ENCODE measurements at places on chromosomes 12 and 14.
A peak's percentile ranks its signal among the peaks of the same experiment; 100 is the strongest.

DNA sequence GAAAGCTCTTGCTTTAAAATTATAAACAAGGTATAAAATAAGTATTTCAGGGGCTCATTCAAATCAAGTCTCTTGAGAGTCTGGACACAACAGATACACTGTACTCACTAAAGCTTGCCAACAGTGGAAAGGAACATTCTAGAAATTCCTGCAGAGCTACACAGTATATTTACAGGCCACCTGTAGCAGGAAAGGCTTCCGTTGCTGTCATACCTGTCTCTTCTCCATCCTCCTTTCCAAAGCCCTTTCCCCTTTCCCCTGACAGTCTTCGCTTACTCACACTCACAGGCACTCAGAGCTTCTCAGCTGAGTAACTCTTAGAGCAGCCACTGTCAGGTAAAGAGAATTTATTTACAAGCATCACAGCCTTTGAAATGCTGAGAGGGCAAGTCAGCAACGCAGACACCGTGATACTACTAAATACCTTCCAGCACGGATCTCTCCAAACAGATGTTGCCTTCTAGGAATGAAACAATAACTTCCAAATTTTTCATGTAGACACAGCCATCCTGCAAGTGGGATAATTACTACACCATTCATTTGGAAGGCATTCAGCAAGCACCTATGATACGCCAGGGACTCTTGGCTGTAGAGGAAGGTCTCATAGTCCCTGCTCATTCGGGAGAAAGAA lies 167.9 kb downstream of the FOXN3 start:
- no peak for DNase-seq

- no peak for DNase-seq
Measured at GRCh38 chr14:22492622-22493542, 96.1 kb downstream of the DAD1 start.

GRCh38 chr12:21677622-21678277 lies 20.1 kb upstream of the LDHB start:
- DNase-seq, result no peak

- no peak for DNase-seq
Measured at GRCh38 chr12:388012-388411, 1.1 kb downstream of the KDM5A start.

GRCh38 chr12:24996102-24996797 lies 47.3 kb upstream of the BCAT1 start:
- DNase-seq, result no peak

GRCh38 chr14:34453226-34453625 lies 8.8 kb downstream of the SPTSSA start:
- DNase-seq, result no peak

- no peak for DNase-seq
Measured at GRCh38 chr12:100857971-100858370, 63.4 kb downstream of the ANO4 start.

DNA sequence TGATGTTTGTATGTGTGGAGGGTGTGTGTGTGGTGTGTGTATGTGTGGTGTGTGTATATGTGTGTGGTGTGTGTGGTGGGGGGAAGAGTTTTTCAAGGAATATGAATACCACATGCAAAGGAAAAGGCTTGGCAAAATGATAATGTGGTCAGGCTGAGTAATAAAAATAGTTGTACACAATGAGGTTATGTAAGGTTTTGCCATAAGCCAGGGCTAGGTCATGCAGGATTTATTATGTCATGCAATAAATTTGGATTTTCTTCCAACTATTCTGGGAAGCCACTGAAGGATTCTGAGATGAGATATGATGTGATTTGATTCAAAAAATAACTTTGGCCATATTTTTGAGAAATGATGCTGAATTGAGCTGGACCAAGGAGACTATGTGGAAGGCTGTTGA lies 1191.6 kb upstream of the SEL1L start:
- DNase-seq, result no peak

DNA sequence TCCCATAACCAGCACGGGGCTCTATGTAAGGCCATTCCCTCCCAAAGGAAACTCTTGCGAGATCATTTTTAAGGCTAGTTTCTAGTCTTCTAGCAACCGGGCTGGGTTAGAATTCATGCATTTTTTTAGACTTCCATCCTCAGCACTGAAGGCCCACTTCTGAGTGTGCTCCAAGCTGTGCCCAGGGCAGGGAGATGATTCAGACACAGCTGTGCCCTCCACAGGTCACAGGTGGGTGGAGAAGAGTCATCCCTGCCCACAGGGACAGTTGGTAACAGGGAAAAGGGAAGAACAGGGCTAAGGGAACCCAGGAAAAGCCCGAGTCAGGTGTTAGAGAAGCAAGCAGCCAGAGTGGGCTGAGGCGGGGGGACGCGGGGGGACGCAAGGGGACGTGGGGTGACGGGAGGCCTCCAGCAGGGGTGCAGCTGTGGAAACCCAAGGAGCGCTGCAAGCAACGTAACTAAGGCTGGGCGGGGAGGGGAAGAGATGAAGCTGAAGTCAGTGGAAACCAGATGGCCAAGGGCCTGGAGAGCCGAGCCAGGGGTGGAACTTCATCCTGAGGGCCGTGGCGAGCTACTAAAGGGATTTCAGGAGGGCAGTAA lies 27.2 kb upstream of the PPP2R5C start:
- DNase-seq, result no peak

DNA sequence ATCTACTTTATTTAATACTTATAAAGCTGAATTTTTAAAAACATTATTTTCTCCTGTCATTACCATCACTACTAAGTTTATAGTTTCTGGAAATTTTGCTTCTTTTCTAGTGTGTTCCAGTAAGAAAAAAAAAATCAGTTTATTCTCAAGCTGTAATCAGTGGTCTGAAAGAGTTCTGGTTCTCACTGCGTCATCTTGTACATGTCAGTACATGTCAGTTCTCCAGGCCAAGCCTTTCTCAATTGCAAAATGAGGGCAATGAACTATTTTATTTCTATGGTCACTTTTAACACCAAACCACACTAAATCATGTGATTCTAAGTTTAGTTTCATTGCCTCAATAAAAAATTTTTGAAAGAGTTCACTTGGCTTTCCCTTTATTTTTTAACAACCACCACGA lies 468.9 kb upstream of the LRFN5 start:
- DNase-seq, result no peak

DNA sequence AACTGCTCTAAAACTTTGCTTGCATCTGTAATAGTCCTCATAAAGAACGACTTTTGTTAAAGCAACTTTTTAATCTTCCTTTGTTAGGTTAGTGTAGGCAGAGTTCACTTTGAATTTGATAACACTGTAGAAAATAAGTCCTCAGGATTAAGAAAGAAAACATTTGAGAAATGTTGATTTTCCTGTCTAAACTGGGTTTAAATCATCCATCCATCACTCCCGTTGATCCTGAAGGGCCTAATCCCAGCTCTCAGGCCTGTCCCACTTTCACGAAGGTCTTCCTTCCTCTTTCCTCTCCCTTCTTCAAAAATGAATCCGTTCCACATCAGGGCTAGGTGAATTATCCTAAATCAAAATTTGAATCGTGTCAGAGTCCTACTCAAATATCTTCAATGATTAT lies 36.9 kb downstream of the SLC2A14 start:
- DNase-seq, result no peak

DNA sequence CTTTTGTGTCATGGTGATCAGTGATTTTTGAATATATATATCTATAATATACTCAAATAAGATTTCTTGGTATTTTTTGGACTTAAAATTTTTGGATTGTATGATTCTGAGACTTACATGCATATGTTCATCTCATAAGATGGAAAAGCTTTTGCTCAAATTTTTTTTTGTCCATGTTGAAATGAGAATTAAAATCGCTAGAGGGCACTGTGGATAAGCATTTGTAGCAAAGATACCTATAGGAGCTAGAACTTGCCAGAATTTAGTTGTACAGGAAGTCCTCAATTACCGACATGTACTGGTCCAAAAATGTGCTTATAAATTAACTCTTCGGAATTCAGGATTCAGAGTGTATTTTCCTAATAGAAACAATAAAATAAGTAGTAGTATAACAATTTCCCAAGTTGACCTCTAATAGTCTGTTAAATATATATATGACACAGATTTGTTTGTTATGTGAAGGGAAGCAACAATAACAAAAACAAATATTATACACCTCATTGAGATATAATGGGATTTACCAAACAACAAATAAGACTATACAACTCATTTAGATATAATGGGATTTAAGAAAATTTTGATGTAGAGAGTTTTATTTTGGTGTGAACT lies 179.6 kb downstream of the TMEM117 start:
- DNase-seq, result peak; percentile 51

DNA sequence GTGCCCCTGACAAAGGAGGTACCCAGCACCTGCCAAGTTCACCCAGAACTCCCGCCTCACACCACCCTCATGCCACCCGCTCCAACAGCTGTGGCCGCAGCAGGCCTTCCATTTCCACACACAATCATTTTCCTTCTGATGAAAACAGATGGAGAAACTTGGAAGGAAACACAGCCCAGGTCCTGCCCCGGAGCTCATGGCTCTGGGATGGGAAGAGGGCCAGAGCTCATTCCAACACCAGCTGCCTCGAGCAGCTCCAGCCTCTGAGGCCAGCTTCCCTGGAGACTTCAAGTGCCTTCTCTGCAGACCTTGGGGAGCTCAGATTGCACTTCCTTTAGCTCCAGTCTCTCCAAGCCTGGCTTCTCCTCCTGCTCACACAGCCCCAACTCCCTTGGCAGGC lies 55.1 kb upstream of the CMKLR1 start:
- peak; percentile 78 for DNase-seq

DNA sequence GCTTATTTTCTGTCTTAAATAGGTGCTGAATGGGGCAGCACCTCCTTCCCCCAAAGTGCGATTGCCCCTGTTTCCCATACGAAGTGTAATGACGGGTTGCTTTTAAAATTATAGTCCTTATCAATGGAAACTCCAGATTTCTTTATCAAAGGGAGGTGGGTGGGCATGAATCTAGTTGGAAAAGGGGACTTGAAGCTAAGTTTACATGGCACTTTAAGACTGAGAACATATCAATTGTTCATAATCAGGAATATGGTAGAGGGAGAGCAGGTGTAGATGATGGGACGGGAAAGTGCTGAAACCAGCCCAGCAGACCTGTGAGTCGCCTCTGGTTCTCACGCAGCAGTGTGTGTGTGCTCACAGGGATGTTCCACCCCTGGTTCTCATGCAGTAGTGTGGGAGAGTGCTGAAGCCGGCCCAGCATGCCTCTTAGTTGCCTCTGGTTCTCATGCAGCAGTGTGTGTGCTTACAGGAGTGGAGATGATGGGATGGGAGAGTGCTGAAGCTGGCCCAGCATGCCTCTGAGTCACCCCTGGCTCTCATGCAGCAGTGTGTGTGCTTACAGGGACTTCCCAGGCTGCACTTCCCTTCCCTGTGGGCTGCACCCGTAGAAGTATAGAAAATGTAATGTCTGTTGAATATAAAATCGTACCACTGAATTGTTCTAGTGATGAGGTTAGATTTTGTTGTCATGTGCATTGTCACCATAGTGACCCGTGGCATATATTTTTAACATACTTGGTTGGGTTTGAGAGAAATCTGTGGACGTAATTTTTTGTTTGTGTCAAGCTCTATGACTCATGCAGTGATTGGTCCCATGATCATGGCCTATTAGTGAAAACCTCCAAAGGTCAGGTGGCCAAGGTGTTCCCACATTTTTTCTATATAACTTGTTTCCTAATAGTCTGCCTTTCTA lies 51.6 kb downstream of the GPATCH2L start:
- no peak for DNase-seq

- DNase-seq, result no peak
Measured at GRCh38 chr14:59228421-59228820, 40.0 kb downstream of the DAAM1 start.

- no peak for DNase-seq
Measured at GRCh38 chr12:125434936-125435443, 369.8 kb downstream of the AACS start.

DNA sequence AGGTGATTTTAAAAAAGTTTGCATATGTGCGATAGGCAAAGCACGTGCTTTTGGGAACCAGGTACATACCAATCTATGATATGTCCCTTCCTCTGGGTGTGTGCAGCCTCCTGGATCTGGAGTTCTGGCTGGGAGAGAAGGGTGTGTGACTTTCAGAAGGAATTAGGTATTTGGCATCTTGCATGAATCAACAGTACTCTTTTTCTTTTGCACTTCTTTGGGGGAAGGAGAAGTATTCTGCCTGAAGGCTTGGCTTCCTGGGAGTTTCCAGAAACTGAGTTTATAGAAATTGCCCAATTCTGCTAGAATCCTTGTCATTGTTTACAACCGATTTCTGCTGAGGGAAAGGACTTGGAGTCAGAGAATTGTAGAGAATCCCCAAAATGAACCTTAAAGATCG lies 2.9 kb upstream of the CLMN start:
- no peak for DNase-seq

GRCh38 chr14:89407856-89408255 lies 9.2 kb downstream of the FOXN3 start:
- no peak for DNase-seq

- no peak for DNase-seq
Measured at GRCh38 chr12:97556302-97556779, 93.7 kb downstream of the RMST start.

DNA sequence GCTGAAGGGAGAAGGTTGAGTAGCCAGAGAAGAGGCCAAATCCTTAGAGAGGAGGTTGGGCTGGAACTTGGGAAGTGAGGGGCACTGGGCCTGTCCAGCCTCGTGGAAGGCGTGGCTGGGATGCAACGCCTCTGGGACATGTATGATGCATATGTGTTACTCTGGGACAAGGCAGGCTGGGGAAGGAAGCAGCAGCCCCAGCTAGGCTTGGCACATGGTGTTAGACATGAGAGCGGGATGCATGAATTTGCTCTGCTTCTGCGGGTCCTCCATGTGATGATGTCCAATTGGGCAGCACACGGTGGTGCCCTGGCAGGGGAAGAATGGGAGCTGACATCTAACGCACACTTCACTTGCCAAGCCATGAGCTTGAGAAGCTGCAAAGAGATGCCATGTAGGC lies 21.3 kb downstream of the PLEKHH1 start:
- no peak for DNase-seq

GRCh38 chr12:124718036-124718435 lies 145.6 kb downstream of the SCARB1 start:
- DNase-seq, result no peak

DNA sequence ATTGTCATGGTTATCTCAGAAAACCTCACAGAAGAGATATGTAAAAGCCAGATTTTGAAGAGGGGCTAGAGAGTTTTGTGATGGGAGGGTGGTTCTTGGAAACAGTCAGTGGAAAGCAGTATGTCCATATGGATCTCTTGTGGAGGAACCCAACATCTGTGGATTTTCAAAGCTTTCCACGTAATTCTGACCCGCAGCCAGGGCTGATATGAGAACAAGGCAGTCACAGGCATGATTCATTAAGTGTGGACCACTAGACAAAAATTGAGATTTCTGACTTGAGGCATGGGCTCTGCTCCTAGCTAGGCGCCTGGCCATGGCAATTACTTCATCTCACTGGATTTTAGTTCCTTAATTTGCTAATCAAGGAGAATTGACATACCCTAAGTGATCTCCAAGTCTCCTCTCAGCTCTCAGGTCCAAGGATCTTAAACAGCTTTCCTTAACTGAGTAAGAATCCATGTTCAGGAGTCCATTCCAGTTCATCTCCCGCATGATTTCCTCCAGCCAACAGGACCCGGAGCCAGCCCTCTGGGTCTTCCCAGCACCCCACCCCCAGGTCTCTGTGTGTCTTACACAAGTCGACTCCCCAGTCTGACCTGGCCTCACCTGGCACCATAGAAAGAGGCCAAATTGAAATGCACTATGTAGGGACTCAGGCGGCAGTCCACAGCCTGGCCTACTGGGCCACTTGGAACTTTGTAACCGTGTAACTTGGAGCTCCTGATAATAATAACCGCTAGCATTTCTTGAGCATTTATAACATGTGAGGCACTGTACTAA lies 176.3 kb upstream of the PARP11 start:
- no peak for DNase-seq
